Astrocyte (in vitro differentiated cells and primary cell): ENCODE measurements at places on chromosomes 7 and 10. TPM values are rescaled to one million over a fixed set of nuclear protein-coding genes. Genes with fewer than 3 reads are reported as not detected.

- no peak for DNase-seq
Measured at GRCh38 chr10:70918851-70919530, 30.6 kb upstream of the PCBD1 start.

GRCh38 chr10:126455766-126456405 is 67.6 kb upstream of the ADAM12 start:
- DNase-seq, result no peak

DNA sequence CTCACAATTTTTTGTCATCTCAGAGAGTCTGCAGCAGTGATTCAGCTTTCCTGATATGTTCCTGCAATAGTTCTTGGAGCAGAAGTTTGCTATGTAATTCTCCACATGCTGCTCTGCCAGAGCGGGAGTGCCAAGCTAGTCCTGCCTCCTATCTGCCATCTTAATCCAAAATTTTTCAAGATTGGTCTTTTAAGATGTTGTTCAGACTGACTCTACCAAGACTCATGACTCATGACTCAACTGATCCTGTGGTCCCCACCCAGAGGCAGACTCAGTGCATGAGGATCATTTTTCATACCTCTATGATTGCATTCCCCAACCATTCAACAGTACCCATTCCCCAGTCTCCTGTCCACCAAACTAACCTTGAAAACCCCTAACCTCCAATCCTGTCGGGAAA is 470.8 kb downstream of the INHBA start:
- peak; percentile 43 for DNase-seq

DNA sequence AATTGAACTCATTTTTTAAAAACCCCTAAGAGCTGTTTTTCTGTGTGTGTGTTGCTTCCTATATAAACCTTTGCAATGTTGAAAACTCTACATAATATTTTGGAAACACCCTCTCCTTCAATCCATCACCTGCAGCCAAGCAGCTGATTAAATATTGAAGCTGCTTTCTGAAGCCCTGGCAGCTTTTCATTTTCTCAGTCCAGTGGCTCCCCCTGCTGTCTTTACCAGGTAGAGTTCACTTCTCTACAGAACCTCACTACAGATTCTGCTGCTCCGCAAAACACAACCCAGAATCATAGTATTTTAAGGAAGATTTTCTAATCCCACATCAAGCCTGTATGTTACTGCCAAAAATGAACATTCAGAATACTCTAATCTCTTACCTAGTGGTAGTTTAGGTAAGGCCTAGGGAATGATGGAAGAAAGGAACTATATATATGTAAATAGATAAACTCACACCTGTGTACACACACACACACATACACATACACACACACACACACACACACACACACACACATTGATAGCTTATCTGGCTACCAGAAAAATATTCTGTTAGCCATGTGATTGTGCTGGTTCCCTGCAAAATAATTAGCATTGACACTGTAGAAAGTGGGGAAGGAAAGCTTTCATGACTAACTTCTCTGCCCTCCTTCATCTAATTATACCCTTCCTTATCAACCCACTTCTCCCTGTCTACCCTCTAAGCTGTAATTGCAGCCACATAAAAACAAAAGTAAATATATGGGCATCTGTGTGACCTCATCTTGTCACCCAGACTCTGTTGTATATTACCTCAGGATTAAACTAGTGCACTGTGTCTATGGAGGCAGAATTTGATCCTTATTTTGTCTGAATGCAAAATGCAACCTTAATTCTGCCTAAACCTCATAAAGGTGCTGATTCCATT is 229.5 kb upstream of the FZD1 start:
- DNase-seq, result no peak

GRCh38 chr10:123485341-123485960 is 180.7 kb upstream of the GPR26 start:
- DNase-seq, result no peak

Gene PBLD
- 5.7 and 6.1 TPM in 2 replicates for total RNA-seq

Gene PRSS2
- not detected in 2 replicates for total RNA-seq

Gene CALCR
- total RNA-seq, result 5.4 and 5.7 TPM in 2 replicates

Gene ORC5
- total RNA-seq, result 19.5 and 23.0 TPM in 2 replicates

- no peak for DNase-seq
Measured at GRCh38 chr7:27148031-27148755, 619 bp upstream of the HOXA6 start.

DNA sequence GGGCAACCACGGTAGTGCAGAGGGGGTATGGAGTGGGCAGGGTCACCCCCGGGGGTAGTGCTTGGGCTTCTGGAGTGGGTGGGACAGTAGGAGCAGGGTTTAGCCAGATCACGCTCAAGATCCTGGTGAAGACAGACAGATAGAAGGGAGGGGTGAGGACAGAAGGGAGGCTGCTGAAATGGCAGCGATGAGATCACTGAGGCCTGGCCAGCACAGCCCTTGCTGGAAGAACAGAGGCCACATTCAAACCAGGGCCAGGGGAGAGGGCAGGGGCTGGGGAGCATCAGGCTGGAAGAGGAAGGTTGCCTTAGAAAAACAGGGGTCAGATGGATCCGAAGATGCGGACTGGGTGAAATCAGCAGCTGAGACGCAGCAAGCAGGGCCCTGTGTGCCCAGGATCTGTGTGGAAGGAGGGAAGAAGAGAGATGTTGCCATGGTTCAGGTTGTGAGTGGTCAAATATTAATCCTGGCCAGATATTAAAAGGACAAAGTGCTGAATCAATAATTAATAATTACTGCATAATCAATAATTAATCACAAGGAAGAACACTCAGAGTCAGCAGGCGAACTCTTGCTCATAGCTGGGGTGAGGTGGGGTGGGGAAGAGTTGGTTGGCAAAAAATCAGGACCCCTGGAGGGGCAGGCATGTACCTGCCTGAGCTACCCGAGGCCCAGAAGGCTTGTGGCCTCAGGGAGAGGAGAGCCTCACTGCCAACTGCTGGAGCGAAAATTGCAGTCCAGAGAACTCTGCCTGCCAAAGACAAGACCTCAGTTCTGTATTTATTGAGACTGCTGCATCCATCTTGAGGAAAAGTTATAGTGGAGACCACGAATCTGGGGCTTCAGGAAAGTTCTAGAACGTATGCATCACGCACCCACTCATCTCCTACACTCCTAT is 105.7 kb downstream of the GRB10 start:
- DNase-seq, result no peak

GRCh38 chr10:88672041-88672440 is 7.8 kb downstream of the LIPF start:
- DNase-seq, result no peak

Gene HEPACAM2
- not detected in 2 replicates for total RNA-seq

GRCh38 chr7:101896316-101896715 is 78.9 kb downstream of the CUX1 start:
- no peak for DNase-seq

DNA sequence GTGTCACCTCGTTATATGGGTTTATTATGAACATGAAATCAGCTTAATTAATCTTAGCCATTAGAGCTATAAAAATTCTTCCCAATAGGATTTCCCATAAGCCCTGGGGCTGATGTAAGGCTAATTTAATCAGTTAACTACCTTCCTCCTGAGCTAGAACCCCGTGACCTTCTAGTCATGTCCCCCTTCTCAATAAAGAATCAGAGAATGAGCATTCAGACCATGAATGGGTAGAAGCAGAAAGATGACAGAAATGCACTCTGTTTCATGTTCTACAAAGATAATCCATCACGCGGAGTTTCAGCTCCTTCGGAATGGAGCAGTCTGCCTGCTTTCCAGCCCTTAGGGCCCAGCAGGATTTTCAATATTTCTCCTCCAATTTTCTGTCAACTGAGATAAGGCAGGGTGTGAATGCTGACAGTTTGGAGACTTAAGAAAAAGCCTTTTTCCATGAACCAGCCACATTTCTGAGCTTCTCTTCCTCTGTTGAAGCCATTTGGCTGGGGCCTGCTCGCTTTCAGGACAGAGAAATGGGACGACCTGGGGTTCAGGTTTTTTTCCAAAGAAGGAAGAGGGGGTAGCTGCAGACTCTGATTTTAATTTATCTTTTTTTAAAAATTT is 211.0 kb downstream of the NEBL start:
- DNase-seq, result no peak

Gene PTTG1IP2
- total RNA-seq, result not detected in 2 replicates

Gene HOXA4
- not detected in 2 replicates for total RNA-seq

Gene MYL10
- total RNA-seq, result 0.73 and 2.8 TPM in 2 replicates

- no peak for DNase-seq
Measured at GRCh38 chr10:71727105-71727737, 7.6 kb upstream of the C10orf105 start.

- peak; percentile 33 for DNase-seq
Measured at GRCh38 chr10:103445767-103446567, 6.2 kb downstream of the CALHM2 start.

- no peak for DNase-seq
Measured at GRCh38 chr7:157818701-157819454, 482.1 kb downstream of the DNAJB6 start.

Gene EVX1
- not detected in 2 replicates for total RNA-seq

Gene STAG3
- total RNA-seq, result 0.34 and 0.36 TPM in 2 replicates

DNA sequence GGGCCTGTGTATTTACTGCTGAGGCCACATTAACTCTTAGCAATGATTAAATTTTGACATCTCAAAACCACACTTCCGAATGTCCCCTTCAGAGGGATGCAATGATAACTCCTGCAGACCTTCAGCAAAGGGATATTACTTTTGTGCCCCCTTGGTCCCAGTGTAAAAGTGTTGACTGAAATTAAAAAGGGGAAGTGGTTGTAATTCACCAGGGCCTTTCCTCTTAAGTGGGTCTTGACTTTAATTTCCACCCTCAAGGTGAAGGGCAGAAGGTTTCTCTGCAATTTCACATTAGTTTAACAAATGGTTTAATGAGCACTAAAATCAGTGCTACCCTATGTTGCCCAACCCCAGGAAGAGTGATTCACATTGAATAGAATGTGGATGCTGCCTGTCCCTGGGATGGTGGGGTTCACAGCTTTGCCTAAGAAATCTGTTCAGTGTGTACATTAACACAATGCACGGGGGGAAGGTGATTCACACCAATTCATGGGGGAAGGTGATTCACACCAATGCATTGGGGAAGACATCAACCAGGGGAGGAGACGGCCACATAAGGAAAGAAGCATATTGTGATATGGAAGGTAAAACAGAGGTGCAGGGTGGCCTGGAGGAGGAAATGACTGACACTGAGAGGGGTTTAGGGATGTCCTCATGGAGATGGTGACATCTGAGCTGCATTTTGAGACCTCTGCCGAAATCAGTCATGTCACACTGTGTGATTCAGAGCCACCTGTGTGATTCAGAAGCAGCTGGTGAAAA is 19.4 kb upstream of the TNS3 start:
- peak; percentile 91 for DNase-seq

DNA sequence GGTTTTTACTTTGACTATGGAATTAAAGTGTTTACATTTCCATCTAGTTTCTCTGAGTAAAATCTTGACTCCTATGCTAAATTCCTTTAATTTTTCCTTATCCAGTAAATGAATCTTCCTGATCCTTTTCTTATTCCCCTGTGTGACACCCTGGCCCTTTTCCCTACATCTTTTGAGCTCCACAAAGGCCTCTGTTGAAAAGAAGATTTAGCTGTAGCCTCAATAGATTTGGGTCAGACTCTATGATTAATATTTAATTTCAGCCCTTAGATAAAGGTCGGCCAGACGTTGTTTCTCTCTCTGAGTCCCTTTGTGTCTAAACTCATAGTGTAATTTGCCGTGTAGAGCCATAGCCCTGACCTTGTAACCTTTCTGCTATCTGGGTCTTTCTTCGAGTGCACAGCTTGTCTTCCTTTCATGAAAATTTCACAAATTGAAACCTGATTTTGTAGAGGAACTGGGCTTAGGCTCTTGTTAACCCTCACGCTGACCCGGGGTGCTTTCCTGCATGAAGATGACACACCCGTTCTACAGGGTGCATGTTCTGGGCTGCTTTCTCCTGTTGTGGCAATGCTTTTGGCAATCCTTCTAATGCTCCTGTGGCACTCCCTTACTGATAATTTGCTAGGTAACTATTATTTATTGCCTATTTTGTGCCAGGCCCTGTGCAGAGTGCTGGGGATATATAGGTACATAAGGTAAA is 21.2 kb downstream of the LSMEM1 start:
- DNase-seq, result no peak

Gene CACNA2D1
- total RNA-seq, result 53.4 and 65.4 TPM in 2 replicates

GRCh38 chr10:48790457-48791044 is 105.9 kb downstream of the WDFY4 start:
- DNase-seq, result no peak

GRCh38 chr7:101582971-101583370 is 46.1 kb downstream of the MYL10 start:
- no peak for DNase-seq

DNA sequence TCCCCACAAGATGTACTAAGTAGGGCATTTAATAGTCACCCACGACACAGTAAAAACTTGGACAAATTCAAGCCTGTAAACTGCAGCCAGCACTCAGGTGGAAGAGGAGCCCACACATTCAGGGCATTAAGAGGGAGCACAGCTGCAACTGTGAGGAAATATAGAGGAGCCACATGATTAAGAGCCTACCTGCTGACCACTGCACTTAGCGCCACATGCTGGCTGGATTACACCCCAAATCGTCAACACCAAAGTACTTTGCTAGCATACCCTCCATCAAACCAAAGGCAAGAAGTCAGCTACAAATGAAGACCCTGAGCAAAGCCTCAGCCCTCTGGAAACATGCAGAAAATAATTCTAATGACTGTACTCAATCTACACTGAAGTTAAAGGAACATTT is 322.3 kb upstream of the PLXDC2 start:
- no peak for DNase-seq

GRCh38 chr7:40749877-40750276 is 615.1 kb downstream of the SUGCT start:
- DNase-seq, result peak; percentile 66

Gene VWC2
- 0.02 TPM in 1 of 2 replicates, not detected in the other for total RNA-seq

Gene EBF3
- total RNA-seq, result 0.07 and 0.14 TPM in 2 replicates

- no peak for DNase-seq
Measured at GRCh38 chr10:132508581-132509443, 28.8 kb upstream of the INPP5A start.

DNA sequence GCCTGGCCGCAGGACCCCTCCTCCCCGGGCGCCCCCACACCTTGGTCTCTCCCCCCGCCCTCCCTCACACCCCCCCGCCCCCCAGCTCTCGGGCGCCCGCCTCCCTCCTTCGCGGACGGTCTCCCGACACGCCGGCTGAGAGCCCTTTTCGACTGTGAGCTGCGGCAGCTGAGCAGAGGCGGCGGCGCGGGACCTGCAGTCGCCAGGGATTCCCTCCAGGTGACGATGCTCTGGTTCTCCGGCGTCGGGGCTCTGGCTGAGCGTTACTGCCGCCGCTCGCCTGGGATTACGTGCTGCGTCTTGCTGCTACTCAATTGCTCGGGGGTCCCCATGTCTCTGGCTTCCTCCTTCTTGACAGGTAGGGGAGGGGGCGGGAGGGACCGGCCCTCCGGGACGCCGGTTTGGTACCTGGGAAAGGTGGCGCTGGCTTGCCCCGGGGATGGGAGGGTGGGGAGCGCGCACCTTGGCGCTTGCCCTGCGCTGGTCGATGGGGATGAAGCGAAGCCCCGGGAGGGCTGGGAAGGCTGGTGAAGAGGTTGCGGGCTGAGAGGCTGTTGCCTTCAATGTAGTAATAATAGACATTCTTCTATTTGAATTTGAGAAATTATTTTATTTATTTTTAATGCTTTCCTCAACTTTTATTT is at the start of gene BMPER:
Gene BMPER (plus strand): TSS at position 151 of the 644 bp plus-strand sequence. CDS start 75 bp downstream, at position 226.
- DNase-seq, result no peak

Gene ATG9B
- 1.8 and 2.2 TPM in 2 replicates for total RNA-seq

Gene SNCG
- 3.0 TPM in 2 replicates for total RNA-seq
